ENCODE measurements at places on chromosomes 7 and 10.

- no peak for DNase-seq
Measured at GRCh38 chr10:55630491-55631056, 730.5 kb downstream of the ZWINT start.

DNA sequence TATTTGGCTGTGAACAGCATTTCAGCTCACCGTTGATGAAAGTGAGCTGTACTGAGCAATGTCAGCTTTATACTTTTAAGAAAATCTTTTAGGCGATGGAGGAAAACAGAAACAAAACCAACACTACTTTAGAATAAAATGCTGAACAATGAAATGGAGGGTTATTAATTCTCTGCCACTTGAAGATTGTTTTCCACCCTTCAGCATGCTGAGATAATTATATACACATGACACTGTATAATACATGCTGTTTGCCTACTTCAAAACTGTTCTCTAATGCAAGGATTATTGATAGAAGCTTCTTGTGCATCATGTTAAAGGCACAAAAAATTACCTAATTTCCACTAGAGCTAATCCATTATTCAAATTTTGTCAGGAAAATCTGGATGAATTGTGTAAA is 66.8 kb downstream of the CACNA2D1 start:
- no peak for DNase-seq

- no peak for DNase-seq
Measured at GRCh38 chr10:60414877-60415585, 25.4 kb upstream of the ANK3 start.

DNA sequence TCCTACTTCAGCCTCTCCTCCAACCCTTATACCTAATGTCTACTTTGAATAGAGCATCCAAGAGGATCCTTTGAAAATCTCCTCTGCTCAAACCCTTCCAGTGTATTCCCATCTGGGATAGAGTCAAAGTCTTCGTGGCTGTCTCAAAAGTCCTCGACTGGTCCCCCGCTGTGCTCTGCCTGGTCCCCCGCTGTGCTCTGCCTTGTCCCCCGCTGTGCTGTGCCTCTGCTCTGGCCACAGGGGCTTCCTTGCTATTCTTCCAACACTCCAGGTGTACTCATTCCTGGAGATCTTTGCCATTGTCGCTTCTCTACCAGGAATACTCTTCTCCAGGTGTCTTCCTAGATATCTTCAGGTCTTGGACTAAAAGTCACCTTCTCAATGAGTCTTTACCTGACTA is 36.1 kb upstream of the COMMD3 start:
- DNase-seq, result no peak

DNA sequence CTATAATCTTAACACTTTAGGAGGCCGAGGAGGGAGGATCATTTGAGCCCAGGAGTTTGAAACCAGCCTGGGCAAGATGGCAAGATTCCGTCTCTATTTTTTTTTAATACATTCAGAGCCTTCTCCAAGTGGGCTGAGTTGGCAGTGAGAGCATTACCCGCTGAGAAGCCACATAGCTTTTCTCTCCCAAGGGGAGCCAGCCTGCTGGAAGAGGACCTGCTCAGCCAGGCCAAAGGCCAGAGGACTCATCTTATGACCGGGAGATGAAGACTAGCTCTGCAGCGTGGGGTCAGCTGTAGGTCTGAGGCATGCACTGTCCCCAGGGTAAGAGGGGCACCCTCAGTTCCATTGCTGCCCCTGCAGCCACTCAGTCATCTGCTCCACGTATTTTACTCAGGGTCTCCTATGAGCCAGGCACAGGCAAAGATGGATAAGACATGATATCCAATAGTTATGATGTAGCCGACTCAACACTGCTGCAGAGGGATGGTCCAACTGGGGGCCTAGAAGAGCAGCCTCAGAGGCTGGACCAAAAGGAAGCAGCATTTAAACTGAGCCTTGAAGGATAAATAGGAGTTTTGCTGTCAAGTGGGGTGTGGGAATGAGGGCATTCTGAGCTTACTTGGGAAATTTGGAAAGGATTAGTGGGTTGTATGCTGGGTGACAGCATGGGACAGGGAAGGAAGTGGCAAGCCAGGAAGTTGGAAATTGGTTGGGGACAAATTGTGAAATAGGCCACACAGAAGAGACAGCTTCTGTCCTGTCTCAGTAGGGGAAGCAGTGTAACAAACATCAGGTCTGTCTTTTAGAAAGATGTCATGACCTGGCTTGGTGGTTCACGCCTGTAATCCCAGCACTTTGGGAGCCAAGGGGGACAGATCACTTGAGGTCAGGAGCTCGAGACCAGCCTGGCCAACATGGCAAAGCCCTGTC is 1.6 kb upstream of the MARVELD1 start:
- no peak for DNase-seq

GRCh38 chr7:109898-110556 is 82.3 kb upstream of the FAM20C start:
- no peak for DNase-seq

DNA sequence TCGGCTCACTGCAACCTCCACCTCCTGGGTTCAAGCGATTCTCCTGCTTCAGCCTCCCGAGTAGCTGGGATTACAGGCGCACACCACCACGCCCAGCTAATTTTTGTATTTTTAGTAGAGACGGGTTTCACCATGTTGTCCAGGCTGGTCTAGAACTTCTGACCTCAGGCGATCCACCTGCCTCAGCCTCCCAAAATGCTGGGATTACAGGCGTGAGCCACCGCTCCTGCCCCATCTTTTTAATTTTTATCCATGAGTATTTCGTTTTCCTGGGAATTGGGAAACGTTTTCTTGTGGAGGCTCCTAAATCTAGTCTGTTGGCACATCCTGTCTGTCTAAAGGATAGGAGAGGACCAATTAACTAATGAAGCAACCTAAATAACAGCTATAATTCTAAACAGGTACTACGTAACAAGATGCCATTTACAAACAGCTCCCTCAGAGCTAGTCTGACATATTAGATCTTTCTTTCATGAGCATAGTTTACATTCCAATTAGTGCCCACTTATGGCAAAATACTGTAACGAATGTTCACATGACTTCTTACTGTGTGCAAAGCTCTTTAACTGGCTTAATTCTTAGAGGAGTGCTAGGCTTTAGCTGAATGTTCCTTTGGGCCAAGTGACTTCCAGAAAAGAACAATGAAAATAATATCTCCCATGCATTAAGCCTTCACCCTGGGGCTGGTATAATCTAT is 151.0 kb upstream of the YAE1 start:
- no peak for DNase-seq

DNA sequence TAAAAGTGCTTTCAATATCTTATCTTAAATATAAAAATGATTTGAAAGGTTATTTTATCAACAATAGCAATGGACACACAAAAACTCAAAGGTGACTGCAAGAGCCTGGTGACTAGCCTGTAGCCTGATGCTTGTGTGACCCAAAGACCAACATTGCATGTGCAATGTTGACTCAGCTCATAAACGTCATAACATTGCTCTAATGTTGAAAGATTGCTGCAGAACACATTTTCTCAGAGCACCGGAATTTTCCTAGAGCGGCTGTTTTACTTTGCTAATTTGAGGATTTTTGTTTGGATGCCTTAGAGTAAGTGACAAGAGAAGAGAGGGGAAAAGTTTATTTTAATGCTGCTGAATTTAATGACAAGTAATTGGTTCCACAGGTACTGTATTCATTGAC is 107.1 kb downstream of the RAB18 start:
- DNase-seq, result no peak

- no peak for DNase-seq
Measured at GRCh38 chr7:51366172-51366728, 49.6 kb upstream of the COBL start.

GRCh38 chr7:85525676-85526075 is 338.8 kb upstream of the SEMA3D start:
- no peak for DNase-seq

DNA sequence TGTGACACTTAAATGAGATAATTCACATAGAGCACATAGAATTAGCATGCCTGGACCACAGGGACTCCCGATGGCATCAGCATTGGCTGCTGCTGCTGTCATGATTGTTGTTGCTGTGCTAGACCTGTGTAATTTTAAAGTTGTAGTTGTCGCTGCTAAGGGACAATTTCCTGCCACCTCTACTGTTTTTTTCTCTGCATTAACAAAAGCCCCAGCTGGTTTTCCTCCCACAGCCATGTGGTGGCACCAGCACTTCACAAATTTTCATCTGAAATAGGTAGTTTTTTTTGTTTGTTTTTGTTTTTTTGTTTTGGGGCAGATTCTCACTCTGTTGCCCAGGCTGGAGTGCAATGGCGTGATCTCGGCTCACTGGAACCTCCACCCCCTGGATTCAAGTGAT is 25.4 kb upstream of the PRXL2A start:
- no peak for DNase-seq

DNA sequence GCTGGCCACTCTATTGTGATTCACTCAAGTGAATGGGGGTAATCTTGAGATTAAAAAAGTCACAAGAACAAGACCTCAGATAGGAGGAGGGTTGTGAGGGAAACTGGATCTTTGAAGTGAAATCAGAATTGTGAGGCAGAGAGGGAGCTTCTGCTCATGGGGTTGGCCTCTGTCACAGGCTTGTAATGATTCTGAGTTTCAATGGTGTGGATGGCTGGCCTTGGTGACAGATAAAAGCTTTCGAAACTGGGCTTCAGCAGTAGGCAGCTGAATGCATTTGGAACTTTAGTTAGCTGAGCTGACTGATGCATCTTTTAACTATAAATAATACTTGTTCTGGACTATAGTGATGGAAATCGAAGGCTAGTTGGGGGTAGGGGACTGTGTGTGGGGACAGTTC is 12.2 kb downstream of the TAS2R60 start:
- DNase-seq, result no peak

DNA sequence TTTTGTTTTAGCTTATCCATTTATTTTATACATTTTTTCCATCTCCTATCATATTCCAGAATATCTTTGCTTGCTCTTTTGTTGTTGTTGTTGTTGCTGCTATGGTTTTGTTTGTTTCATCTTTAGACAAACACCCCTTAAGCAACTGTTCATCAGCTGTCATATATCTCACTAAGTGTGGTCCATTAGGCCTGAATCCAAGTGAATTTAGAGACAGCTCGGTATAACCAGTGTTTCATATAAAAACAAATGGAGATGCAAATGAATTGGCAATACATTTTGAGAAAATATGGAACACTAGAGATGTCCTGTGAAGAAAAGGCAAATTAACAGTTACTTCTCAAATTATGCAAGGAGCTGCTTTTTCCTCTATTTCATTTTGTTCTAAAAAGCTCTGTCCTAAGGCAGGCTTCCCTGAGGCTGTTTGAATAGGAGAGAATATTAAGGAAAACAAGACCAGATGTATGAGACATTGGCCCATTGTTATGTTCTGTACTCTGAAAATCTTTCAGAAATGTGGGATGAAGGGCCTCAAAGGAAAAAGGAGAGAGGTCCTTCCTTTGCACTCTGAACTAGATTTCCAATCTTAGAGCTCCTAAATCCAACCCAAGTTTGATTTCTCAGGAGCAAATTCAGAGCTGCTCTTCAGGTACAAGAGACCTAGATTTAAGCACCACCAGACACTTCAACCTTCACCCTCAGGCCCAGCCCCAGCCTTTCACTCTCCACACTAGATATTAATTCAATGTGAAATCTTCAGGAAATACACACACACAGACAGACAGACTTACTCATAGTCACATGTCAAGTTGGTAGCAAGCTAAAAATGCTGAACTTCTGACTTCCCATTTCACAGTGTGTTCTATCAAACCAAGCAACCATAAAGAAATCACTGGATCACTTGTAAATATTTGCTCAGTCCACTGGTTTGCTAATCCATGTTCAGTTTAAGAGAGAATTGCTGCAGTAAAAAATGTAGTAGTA is 5.4 kb downstream of the TFEC start:
- no peak for DNase-seq

GRCh38 chr10:114478281-114478680 is 74.0 kb upstream of the AFAP1L2 start:
- DNase-seq, result no peak

Measured in GOT3 (cell line).